NCI-H748 treated with DMSO at 0.1 percent for 48 hours (cell line): ENCODE measurements at places on chromosomes 12 and 14.
A peak's percentile ranks its signal among the peaks of the same experiment; 100 is the strongest.

- DNase-seq: no peak
Measured at GRCh38 chr14:74220991-74221390, 18.3 kb upstream of the VSX2 start.

DNA sequence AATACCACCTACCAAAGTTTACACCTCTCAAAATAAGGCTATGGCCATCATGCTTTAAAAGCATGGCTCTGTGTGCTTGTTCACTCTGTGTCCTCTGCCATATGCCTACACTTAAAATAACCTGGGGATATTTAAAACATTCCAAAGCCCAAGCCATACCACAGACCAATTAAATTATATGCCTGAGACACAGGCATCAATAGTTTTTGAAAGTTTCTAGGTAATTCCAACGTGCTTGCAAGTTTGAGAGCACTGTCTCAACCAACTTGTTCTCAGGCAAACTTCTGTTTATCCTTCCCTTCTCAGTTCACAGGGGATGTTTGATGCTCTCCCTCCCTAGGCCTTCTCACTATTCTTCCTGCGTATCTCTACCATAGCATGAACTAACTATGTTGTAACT is 3.4 kb upstream of the FRMD6 start:
- DNase-seq: no peak

DNA sequence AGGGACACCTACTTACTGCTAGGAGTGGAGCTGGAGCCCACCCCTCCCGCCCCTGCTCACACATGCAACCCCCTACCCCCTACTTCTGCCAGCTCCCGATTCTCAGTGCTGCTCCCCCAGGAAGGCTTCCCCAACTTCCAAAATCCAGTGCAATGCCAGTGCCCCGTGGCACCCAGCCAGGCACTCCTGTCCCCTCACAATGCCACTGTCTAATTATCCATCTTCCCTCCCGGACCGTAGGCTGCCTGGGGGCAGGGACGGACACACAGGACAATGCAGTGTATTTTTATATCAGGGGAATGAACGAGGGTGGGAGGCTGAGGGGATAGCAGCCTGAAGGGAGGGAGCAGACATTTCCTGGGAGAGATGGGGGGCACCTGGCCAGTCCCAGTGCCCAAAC is 12.4 kb downstream of the OTUB2 start:
- no peak for DNase-seq

- peak; percentile 93 for DNase-seq
Measured at GRCh38 chr14:28879573-28879996, 113.0 kb downstream of the FOXG1 start.

GRCh38 chr12:101747697-101748096 is 8.4 kb upstream of the SYCP3 start:
- no peak for DNase-seq

GRCh38 chr12:58588770-58589169 is 331.5 kb downstream of the LRIG3 start:
- DNase-seq: no peak

GRCh38 chr12:51749206-51749985 is 99.1 kb downstream of the FIGNL2 start:
- no peak for DNase-seq

DNA sequence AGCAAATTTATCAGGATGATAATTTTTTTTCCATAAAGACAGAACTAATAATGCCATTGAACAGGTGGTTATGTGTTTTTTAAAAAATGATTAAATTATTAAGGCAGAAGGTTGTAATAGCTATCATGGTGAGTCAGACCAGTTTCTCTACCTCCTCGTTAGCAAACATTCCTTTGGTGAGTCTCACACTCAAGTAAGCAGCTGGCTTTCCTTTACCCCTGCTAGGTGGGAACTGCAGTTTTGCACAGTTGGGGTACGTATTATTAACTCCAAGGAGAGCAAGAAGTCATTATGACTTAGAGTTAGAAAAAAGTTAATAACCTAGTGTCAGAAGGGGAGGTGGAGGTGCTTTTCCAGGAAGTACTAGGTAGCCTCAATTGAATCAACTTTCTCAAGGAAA is 165.3 kb downstream of the SNAPC1 start:
- no peak for DNase-seq

- DNase-seq: no peak
Measured at GRCh38 chr12:58860788-58861240, 59.5 kb downstream of the LRIG3 start.

- DNase-seq: no peak
Measured at GRCh38 chr14:97120611-97121031, 323.4 kb downstream of the VRK1 start.

- no peak for DNase-seq
Measured at GRCh38 chr12:80032946-80033345, 66.4 kb upstream of the OTOGL start.

GRCh38 chr12:48851883-48852733 is at the start of gene DDX23:
TSS of gene DDX23 (minus strand) at chr12:48852163. CDS start at chr12:48845782, 6,381 bp downstream.
- peak; percentile 97 for DNase-seq

GRCh38 chr14:91315844-91316267 is 71.4 kb upstream of the GPR68 start:
- DNase-seq: no peak

- DNase-seq: no peak
Measured at GRCh38 chr12:93541578-93542225, 30.8 kb upstream of the SOCS2 start.
